ENCODE measurements at places on chromosomes 3 and 15. TPM values are rescaled to one million over a fixed set of nuclear protein-coding genes. Genes with fewer than 3 reads are reported as not detected.

SERINC4 gene
- 0.20 TPM for polyA plus RNA-seq

CFAP20DC gene
- polyA plus RNA-seq: 4.7 TPM

CCDC13 gene
- 3.5 TPM for polyA plus RNA-seq

MFGE8 gene
- polyA plus RNA-seq: 84.1 TPM

INSYN1 gene
- polyA plus RNA-seq: 26.2 TPM

SLC9C1 gene
- 0.62 TPM for polyA plus RNA-seq

EFHB gene
- polyA plus RNA-seq: 4.6 TPM

DNA sequence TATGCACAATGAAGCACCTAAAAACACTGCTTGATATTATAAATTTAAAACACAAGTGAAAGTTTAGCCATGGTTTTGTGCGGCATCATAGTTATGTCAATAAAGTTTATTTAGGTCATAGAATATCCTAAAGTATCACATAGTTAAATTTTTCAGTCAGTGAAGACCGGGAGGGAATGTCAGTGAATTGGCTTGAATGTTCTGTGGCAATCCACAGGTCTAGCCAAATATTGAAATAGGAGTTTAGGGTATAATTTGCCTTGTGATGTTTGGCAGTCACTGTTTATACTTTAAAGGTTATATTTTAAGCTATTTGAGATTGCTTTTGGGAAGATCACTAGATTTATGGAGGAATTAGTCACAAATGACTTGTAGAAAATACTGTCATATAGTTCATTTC, 79.7 kb upstream of the FLNB start:
- DNase-seq: no peak

- no peak for DNase-seq
These were observed 279.0 kb upstream of the VEPH1 start for GRCh38 chr3:157782236-157782635.

DNA sequence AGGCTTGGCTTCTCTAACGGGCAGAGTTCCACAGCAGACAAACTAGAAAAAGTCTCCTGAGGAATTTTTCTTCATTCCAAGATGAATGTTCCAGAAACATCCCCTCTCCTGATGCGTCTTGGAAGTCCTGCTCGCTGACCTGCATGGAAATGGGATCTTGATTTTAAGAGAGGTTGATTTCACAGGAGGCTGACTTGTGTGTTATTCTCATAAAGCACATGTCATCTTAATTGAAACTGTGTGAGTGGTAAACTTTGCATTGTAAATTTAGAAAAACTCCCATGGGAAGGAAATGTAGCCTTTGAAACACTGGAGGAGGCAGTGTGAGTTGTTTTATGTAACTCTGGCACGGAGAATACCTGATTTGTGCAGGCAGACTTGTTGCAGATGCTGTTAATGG, 337.8 kb upstream of the NR2E3 start:
- no peak for DNase-seq

DNA sequence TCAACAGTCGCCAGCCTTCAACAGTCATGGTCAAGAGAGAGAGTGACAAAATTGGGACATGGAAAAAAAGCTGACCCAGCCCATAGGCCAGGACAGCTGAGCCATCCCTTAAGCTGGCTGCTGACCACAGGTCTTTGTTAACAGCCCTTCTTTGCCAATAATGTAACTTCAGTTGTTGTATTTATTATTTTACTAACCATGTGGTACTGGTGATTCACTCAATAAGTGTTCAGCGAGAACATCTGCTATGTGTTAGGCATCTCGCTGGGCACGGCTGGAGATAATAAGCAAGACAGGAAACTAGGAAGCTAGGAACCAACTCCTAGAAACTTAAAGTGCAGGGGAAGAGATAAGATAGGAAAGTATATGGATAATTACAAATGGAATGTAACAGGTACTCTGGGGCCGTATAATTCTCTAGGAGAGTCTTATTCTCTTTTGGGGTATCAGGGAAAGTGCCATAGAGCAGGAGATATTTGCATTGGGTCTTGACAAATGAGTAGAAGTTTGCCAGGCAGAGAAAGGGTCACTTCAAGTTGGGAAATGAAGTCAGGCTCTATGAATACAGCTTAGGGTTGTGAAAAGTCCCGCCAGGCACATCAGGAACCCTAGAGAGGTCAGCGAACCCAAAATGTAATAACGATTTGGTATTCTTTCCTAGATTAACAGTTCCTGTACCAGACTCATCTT, 84.0 kb upstream of the TRA2B start:
- DNase-seq: no peak

DNA sequence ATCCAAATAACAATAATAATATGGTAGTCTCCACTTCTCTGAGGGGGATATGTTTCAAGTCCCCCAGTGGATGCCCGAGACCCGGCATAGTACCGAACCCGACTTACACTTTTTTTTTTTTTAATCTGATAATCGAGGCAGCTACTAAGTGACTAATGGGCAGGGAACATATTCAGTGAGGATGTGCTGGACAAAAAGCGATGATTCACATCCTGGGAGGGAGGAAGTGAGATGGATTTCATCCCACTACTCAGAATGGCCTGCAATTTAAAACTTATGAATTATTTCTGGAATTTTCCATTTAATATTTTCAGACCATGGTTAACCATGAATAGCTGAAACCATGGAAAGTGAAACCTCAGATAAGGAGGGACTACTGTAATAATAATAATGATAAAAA, 49.5 kb upstream of the SELENOK start:
- DNase-seq: no peak

GRCh38 chr15:100919481-100920405, 586 bp downstream of the LRRK1 start:
- no peak for DNase-seq

GRCh38 chr3:107676469-107677309, 153.9 kb downstream of the BBX start:
- no peak for DNase-seq

DNA sequence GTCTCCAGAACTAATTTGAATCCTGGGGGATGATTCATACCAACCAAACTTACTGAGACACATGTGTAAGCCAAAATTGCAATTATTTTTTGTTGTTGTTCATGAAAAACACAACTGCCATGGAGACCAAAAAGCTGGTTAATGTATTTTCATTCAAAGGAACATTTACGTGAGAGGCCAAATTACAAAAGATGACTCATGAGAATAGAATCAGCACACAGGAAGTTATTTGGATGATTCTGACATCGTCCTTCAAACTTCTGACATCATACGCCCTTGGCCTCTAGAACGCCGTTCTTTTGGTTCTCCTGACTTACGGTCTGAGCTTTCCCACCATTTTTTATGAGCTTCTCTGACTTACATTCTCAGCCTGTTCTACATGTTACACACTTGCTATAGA, 3.0 kb upstream of the ZNF280D start:
- DNase-seq: peak; percentile 8

GRCh38 chr3:13822871-13823585, 56.8 kb downstream of the WNT7A start:
- DNase-seq: no peak

DNA sequence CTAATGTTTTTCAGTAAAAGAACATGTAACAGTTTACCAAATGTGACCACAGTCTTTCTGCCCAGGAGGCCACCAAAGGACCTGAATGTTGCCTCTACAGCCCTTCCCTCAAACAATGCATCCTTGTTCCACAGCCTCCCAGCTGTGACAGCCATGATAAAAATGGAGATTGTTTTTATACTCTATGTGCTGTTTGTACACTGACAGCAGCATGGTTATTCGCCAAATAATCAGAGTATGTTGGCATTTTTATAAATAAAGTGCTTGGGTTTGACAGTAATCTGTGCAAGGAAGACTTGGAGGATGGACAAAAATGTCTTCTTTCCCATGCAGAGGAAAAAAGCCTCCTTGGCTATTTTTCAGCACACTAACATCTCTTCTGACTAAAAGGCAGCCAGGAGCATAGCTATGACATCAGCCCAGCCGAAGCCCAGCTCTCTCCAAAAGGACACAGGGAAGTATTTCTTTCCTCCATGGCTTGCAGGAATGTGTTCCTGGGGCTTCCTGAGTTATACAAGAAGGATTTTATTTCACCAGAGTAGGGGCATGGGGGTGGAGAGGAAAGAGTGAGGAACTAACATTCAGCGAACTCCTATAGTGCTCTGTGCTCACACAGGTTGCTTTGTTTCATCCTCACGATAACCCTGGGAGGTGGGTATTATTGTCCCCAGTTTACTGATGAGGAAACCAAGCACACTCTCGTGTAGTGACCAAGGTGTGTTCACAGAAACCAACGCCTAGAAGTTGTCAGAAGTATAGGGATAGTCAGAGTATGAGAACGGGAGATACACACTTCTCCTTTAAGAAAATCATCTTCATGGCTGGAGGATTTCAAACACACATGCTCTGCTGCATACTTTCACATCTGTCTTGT, 339.7 kb downstream of the MECOM start:
- no peak for DNase-seq

GRCh38 chr3:189966843-189967242, 153.9 kb downstream of the P3H2 start:
- no peak for DNase-seq

- DNase-seq: no peak
These were observed 775 bp downstream of the ARNT2 start for GRCh38 chr15:80404761-80405553.

DNA sequence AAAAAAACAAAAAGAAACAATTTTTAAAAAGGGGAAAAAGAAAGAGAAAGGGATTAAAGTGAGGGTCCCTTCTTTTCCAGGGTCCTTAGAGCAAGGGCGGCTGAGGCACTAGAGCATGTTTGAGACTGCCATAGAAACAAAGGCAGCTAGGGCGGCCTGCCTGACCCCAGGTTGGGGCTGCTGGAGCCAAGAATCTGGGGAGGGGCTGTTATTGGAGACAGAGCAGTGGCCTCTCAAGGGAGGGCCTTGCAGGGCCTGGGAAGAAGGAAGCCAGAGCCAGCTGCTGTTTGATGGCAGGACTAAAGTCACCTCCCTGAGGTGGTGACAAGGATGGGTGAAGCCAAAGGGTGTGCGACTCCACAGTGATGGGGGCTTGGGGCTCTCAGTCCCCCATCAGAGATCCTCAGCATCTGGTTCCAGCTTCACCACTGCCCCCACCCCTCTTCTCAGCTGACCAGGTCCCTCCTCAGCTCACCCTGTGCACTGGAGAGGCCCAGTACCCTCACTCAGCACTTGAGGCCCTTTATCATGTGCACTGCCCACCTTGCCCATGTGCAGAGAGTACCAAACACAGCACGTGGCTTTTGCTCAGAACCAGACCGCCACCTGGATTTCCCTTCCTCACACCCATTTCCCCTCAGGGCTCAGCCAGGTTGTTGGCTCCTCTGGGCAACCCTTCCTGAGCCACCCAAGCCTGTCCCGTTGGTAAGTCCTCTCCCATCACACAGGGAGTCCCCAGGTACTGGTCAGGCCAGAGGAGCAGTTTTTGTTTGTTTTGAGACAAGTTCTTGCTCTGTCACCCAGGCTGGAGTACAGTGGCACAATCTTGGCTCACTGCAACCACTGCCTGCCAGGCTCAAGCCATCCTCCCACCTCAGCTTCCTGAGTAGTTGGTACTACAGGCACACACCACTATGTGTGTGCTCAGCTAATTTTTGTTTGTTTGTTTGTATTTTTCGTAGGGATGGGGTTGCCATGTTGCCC, 1.7 kb downstream of the TMEM89 start:
- DNase-seq: no peak

DNA sequence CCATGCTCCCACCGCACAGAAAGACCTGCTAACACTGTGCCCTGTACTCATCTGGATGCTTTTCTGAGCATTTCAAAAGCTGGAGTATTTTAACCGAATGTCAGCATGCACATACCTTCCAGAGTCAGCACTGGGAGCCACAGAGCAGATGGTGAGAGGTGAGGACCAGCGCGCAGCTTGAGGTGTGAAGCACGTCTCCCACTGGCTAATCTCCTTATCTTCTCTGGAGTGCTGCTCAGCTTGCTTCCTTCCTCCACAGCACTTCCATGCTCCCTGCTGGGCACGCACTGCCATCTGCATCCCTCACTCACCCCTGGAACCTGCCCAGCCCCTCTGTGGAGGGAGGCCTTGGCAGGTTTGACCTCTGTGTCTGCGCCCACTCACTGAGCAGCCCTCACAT, at the start of gene GNB5:
Gene GNB5 (minus strand): TSS at position 186 of the 400 bp plus-strand sequence. CDS start 6,716 bp downstream, outside the sequence.
- DNase-seq: no peak

- DNase-seq: no peak
These were observed 22.2 kb upstream of the GMPPB start for GRCh38 chr3:49745986-49746385.

- no peak for DNase-seq
These were observed 2.9 kb downstream of the NEDD4 start for GRCh38 chr15:55990516-55990915.

- no peak for DNase-seq
These were observed 133.1 kb downstream of the CPNE4 start for GRCh38 chr3:131901686-131902085.

DNA sequence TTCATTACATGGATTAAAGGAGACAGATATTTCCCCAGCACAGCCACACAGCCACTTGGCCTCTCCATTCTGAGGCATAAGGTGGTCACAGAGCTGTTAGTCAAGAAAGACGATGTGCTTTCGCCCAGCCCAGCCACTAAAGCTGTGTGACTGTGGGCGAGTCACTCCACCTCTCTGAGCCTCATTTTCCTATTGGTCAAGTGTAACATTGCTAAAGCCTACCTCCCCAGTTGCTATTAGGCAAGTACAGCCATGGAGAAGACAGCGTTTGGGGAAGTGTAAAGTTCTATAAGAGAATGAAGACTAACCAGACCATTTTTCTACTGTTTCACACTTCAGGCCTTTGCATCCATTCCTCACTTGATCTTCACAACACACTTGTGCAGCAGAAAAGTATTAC, 24.1 kb downstream of the TMEM40 start:
- no peak for DNase-seq

Data from renal cortex interstitium (tissue), 15 donors.